ENCODE measurements at places on chromosomes 1 and 21.
A peak's percentile ranks its signal among the peaks of the same experiment; 100 is the strongest.

- no peak for DNase-seq
These were observed 41.1 kb downstream of the EPHA2 start for GRCh38 chr1:16114527-16115467.

- DNase-seq: no peak
These were observed 51.8 kb downstream of the SPEN start for GRCh38 chr1:15899266-15899665.

GRCh38 chr1:41880261-41880660 is 38.5 kb downstream of the HIVEP3 start:
- no peak for DNase-seq

DNA sequence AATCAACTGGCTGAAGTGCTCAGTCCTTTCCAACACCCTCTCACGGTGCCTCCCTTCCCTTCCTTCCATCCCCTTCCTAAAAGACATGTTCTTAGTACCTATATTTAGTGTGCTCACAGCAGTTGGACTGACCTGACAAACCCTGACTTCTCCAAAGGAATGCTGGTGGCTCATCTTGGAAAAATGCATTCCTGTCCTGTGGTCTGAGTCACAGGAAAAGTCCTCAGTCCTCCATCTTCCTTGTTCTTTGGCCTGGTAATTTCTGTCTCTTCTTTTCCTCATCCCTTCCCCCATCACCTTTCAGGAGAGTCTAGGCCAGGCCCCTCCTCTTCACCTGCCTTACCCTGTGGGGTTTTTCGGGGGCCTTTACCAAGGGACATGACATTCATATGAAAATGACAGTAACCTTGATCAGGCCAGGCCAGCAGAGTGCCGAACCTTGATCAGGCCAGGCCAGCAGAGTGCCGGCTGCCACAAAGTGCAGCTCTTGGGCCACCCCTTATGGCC is 7.2 kb downstream of the ATP1B1 start:
- DNase-seq: no peak

DNA sequence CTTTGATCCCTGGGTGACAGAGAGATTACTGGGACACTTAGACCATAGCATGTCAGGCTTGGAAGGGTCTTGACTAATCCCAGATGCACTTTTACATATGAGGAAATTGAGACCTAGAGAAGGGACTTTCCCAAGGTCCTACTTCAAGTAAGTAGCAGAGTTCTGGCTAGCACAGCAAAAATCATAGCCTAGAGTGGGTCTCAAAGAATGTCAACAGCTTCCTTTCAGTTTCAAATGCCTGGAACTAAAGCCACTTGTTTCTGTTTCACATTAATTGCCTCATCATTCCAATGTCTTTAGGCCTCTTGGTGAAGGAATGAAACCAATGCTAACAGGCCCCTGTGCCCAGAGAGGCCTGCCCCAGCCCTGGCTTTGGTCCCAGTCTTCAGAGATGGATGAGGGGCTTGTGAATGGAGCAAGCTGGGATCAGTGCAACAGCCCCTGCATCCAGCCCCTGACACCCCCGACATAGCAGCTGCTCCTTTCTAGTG is 26.6 kb downstream of the ATF3 start:
- peak; percentile 13 for DNase-seq

DNA sequence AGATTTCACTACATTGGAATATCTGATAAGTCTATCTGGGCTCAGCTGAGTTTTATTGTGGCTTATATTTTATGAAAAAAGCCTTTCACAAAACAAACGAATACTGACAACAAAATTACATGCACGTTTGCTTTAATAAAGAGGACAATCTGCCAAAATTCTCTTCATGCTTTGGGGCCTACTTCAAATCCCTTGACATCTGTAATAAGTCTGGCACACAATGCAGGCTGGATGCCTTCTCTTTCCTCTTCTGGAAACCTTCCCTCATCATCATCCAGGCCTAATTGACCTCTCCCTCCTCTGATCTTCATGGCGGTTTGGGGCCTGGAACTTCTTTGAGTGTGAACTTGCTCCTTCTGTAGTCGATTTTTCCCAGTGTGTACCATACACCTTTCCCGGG is 70.3 kb downstream of the MAP10 start:
- DNase-seq: no peak

DNA sequence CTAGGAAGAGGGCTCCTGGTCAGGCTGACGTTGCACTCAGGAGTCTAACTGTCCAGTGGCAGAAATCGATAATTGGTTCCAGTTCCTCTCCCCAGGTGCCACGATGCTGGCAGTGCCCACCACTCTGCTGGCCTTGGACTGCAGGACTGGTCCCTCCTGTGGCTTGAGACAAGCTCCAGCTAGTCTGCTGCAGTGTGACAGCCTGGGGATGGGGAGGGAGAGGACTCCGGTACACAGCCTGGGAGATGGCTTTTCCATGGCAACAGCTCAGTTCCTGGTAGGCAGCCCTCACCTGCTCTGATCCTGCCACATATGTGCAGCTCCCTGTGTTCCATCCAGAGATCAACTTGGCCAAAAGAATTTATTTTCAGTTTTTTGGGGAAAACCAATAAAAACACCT is 239.3 kb downstream of the KCNJ6 start:
- no peak for DNase-seq

DNA sequence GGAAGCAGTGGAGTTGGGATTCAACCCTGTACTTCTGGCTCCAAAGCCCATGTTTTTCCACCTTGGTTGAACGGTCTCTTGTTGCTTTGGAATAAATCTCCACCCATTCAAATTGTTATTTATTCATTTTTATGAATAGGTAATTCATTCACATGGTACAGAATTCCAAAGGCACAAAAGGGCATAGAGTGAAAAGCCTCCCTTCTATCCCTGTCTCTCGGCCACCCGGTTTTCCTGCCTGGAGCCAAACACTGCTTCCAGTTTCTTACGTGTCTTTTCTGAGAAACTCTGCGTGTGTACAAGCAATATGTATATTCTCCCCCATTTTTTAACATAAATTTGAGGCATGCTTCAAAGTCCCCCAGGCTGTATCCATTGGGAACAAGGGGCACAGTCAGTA is 3.9 kb downstream of the EXTL1 start:
- DNase-seq: no peak

GRCh38 chr1:230909974-230910754 is 41.8 kb upstream of the C1orf198 start:
- DNase-seq: no peak

- no peak for DNase-seq
These were observed 223.0 kb downstream of the LTN1 start for GRCh38 chr21:28769683-28770082.

DNA sequence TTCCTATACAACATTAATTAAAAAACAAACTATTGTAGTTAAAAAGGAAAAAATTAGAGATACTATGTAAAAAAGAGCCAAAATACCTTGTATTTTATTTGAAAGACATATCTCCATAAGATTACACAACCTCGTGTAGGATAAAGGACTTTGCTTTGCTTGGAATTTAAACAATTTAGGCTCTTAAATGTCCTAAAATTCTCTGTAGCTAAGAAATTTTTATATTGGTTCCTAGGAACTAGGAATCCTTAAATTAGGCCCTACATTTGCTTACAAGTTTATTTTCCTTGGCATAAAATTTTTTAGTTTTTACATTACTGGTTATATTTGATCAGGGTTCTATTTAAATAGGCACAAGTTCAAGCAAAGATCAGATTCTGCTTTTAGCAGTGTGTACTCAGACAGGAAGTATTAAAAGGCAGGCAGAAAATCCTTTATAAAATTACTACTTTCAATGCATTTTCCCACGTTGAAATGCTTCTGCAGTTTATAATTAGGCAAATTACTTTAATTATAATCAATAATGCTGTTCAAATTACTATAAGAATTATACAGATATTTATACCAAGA is 3.4 kb upstream of the ANGPTL3 start:
- DNase-seq: no peak

GRCh38 chr1:84156210-84156621 is 12.1 kb downstream of the PRKACB start:
- DNase-seq: peak; percentile 23

GRCh38 chr1:10586125-10586524 is 111.4 kb downstream of the PEX14 start:
- no peak for DNase-seq

- DNase-seq: no peak
These were observed 11.7 kb upstream of the TDRD10 start for GRCh38 chr1:154490317-154490716.

DNA sequence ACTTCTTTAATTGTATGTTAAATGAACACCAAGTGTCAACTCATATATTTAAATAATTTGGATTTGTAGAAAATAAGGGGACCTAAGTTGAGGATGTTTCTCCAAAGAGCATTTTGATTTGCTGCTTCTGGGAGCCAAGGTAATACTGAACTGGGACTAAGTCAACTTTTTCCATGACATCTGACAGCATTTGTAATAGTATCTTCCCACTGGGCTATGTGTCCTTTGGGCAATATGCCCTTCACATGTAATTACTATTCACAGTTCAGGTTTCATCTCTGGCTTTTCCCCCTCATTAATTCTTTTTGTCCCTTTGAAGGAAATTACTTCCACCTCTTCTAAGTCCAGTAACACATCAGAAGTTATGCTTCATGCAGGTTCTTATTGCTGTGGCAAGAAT is 36.7 kb upstream of the HP1BP3 start:
- no peak for DNase-seq

- DNase-seq: no peak
These were observed 14.9 kb upstream of the RAB42 start for GRCh38 chr1:28577052-28577678.

DNA sequence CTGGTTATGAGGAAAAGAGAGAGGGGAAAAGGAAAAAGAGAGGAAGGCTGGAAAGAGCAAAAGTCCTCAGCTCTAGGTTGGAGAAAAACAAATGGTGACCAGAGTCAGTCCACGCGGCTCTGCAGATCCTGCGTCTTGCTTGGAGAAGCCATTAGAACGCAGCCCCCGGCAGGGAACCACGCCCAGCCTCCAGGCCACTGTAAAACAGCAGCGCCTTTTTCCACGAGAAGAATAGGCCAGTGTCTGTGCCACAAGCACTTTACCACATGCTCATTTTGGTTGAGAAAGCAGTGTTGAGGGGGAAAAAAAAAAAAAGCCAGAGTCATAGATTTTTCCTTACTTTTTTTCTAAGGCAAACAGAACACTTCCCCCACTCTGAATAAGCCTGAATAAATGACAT is 846.9 kb upstream of the ADAMTS5 start:
- DNase-seq: no peak

DNA sequence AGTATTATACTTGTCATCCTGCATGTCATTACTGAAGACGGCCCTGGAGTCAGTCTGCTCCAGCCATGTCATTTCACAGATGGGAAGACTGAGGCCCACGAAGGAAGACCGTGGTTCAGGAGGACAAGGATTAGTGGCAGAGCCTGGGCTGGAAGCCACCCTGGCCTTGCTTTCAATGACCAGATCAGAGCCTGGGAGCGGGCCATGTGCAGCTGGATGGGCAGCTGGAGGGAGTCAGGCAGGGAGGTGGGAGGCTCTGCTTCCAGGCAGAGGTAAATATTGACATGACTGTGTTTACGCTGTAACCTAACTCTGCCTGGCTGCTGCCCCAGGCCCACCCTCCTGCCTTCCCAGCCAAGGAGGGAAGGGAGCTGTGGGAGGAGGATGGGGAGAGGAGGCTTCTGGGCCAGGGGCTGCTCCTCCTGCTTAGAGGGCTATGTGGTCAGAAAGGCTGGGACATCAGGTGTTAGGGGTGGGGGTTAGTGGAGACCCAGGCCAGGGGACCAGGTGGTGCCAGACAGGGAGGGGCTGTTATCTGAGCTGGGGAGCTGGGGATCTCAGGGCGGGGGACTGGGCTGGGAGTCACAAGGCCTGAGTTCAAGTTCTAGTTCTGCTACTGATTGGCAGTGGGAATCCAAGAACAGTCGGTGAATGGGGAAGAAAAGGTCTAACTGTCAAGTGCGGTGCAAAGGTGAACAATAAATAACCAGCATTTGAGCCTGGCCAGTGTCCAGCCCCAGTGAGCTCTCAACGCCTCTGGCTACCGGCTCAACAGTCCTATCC is 48.5 kb upstream of the ECE1 start:
- DNase-seq: no peak

GRCh38 chr1:248905662-248906008 is 400 bp upstream of the PGBD2 start:
- DNase-seq: no peak

DNA sequence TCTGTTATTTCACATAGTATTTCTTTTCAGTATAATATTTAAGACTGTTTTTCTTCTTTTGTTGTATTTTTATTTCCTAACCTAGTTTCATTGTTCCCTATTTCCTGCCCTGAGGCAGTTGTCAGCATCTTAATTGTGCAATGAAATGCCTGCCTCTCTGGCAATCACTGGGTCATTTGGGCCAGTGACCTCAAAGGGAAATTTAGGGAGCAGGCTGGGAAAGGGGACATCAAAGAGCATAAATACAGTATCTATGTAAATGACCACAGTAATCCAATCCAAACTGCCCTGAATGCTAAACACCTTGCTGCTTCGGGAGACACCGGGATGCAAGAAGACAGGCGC is 147.8 kb downstream of the TLR5 start:
- DNase-seq: no peak

DNA sequence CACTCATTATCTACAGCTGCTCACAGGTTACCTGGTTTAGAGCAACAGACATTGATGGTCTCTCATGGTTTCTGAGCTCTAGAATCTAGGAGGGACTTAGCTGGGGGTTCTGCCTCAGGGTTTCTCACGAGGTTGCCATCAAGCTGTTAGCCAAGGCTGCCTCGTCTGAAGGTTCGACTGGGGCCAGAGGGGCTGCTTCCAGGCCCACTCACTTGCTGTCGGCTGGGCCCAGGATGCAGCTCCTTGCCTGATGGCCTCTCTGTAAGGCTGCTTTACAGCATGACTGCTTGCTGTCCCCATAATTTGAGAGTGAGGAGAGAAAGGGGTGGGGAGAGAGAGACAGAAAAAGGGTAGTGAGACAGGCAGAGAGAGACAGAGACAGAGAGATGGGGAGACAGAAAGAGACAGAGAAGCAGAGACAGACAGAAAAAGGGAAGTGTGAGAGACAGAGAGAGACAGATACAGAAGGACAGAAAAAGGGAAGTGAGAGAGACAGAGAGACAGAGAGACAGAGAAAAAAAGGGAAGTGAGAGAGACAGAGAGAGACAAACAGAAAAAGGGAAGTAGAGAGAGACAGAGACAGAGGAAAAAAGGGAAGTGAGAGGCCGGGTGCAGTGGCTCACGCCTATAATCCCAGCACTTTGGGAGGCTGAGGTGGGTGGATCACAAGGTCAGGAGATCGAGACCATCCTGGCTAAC is 106.8 kb upstream of the C1orf174 start:
- DNase-seq: no peak

GRCh38 chr1:164562947-164563520 is 4.0 kb downstream of the PBX1 start:
- DNase-seq: no peak

DNA sequence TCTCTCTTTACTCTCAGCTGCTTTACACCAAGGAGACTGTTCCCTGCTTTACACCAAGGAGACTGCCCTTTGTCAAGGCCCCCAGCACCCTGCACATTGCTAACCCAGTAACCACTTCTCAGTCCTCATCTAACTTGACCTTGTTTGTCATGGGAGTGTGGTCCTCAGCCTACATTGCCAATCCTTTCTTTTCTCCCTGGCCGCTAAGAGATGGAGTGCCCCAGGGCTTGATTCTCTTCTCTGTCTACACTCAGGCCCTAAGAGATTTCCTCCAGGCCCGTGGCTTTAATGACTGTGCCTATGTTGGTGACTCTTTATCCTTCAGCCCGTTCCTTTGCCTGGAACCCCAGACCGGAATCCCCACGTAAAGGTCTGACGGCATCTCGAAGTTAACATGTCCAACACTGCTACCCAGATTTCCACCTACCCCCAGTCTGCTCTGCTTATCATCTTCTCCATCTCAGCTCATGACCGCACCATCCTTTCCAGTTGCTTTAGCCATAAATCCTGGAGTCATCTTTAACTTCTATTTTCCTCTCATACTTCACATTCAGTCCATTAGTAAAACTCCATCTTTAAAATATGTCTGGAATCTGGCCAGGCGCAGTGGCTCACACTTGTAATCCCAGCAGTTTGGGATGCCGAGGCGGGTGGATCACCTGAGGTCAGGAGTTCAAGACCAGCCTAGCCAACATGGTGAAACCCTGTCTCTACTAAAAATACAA is 9.5 kb upstream of the SEMA4A start:
- no peak for DNase-seq

All from CD4-positive, alpha-beta T cell treated with Interleukin-15 for 4 hours (primary cell).